ENCODE measurements at places on chromosomes 2 and 18. TPM values are rescaled to one million over a fixed set of nuclear protein-coding genes. Genes with fewer than 3 reads are reported as not detected.
A peak's percentile ranks its signal among the peaks of the same experiment; 100 is the strongest.

DNA sequence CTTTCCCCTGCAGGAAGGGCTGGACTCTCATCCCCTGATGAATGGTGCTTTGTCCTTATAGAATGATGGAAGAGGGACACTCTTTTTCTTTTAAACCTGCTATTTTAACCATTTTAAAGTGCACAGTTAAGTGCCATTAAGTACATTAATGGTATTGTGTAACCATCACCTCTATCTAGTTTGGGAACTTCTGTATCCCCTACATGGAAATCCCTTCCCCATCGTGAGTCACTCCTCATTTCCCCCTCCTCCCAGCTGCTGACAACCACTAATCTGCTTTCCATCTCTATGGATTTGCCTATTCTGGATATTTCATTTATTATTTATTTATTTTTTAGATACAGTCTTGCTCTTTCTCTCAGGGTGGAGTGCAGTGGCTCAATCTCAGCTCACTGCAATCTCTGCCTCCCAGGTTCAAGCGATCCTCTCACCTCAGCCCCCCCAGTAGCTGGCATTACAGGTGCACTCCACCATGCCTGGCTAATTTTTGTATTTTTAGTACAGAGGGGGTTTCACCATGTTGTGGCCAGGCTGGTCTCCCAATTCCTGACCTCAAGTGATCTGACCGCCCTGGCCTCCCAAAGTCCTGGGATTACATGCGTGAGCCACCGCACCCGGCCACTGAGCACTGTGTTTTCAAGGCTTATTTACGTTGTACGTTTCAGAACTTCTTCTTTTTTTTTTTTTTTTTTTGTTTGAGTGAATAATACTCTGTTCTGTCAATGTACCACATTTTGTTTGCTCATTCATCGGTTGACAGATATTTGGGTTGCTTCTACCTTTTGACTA lies 15.8 kb downstream of the DGKD start:
- H3K4me3 ChIP-seq = no peak overlapping the region
- H3K4me1 ChIP-seq = no peaks in the 10 kb centered on the region

DNA sequence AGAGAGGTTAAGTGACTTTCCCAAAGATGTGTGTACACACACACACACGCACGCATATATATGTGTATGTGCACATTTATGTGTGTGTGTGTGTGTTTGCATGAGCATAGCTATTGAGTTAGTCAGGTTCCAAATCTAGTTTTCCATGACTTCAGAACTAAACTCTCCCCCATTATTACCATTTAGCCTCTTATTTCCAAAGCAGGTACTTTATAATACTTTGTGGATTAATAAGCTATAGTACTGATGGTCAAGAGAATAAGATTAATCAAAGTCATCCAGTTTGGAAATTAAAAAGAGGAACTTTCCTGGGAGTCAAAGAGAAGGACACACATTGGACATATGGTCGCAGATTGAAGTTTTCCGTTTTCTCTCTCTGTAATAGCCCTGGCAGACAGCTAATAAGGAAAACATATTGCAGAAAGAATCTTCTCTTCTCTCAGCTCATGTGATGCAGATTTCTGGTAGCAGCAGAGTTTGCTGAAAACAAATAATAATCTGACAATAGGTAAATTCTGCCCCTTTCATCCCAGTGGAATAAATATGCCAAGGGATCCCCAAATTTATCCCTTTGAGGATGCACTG lies 410.9 kb upstream of the TCF4 start:
- DNase-seq = no peak
- no peak overlapping the region for H3K4me3 ChIP-seq
- no peaks in the 10 kb centered on the region for H3K36me3 ChIP-seq
- H3K27ac ChIP-seq = peak overlapping the region; percentile 46
- H3K27me3 ChIP-seq = no peaks in the 10 kb centered on the region
- H3K4me1 ChIP-seq = no peaks in the 10 kb centered on the region

DNA sequence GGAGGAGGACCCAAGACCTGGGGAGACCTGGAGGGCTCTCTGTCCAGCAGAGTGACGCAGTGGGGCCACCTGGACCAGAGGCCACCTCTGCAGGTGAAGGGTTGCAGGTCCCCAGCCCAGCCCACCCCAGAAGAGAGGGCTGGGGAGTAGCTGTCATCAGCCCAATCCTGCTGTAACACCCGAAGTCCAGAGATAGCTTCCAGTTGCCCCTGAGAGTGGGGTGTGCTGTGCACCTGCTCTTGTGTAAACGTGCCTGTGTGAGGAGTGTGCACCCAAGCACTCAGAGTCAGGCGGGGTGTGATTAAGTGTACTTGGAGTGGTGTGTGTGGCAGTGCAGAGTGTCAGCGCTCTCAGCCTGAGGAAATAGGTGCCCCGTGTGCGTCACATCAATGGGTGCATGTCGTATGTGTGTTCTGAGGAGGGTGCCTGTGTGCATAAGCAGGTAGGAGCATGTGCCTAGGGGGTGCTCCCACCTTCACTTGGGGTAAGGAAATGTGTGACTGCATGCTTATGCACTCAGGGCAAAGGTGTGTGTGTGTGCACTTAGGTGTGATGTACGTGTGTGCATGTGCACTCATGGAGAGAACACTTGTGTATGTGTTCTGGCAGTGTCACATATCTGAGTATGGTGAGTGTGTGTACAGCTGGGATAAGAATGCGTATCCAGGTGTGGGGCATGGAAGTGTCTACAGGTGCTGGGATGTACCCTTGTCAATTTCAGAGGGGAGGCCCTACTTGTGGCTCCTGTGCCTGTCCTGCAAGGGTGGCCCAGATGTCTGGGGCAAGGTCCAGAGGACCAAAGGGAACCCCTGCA lies 672 bp downstream of the ATP6V1B1 start:
- H3K27me3 ChIP-seq = peaks cover 10% of the 10 kb centered on the region
- no peaks in the 10 kb centered on the region for H3K4me1 ChIP-seq
- H3K36me3 ChIP-seq = no peaks in the 10 kb centered on the region
- no peak overlapping the region for H3K4me3 ChIP-seq
- DNase-seq = no peak

Gene SH3RF3
- total RNA-seq = 1.9 TPM

Gene LINC00305
- total RNA-seq = not detected

Measured in transverse colon (tissue), 4 donors.